ENCODE measurements at places on chromosomes 5 and 9. TPM values are rescaled to one million over a fixed set of nuclear protein-coding genes. Genes with fewer than 3 reads are reported as not detected.

Gene MYMK
- total RNA-seq: not detected

Gene DMGDH
- not detected for total RNA-seq

Gene TMEM252
- not detected for total RNA-seq

Gene SPATA31A3
- not detected for total RNA-seq

Gene PRUNE2
- not detected for total RNA-seq

Gene TMEM174
- not detected for total RNA-seq

- H3K27me3 ChIP-seq: no peaks in the 10 kb centered on the region
- no peak overlapping the region for H3K4me3 ChIP-seq
- no peak overlapping the region for H3K27ac ChIP-seq
- no peaks in the 10 kb centered on the region for H3K36me3 ChIP-seq
Measured at GRCh38 chr5:173529861-173530260, 86.6 kb downstream of the BOD1 start.

GRCh38 chr9:18269561-18269960, 204.4 kb upstream of the ADAMTSL1 start:
- peaks cover 20% of the 10 kb centered on the region for H3K4me1 ChIP-seq
- no peaks in the 10 kb centered on the region for H3K36me3 ChIP-seq
- no peak overlapping the region for H3K27ac ChIP-seq
- DNase-seq: no peak
- no peaks in the 10 kb centered on the region for H3K27me3 ChIP-seq

DNA sequence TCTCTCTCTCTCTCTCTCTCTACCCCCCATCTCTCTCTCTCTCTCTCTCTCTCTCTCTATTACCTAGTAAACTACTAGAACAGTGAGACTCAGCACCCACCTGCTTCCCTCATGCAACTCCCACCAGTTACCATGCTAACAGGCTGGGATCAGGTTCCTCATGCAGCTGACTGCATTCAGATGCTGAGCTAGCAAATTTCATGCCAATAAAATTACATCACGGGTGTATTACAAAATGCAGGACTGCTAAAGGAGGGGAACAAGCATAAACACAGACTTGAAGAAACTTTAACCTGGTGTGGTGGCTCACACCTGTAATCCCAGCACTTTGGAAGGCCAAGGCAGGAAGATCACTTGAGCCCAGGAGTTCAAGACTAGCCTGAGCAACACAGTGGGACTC, 76.0 kb downstream of the CEMIP2 start:
- no peaks in the 10 kb centered on the region for H3K27me3 ChIP-seq

DNA sequence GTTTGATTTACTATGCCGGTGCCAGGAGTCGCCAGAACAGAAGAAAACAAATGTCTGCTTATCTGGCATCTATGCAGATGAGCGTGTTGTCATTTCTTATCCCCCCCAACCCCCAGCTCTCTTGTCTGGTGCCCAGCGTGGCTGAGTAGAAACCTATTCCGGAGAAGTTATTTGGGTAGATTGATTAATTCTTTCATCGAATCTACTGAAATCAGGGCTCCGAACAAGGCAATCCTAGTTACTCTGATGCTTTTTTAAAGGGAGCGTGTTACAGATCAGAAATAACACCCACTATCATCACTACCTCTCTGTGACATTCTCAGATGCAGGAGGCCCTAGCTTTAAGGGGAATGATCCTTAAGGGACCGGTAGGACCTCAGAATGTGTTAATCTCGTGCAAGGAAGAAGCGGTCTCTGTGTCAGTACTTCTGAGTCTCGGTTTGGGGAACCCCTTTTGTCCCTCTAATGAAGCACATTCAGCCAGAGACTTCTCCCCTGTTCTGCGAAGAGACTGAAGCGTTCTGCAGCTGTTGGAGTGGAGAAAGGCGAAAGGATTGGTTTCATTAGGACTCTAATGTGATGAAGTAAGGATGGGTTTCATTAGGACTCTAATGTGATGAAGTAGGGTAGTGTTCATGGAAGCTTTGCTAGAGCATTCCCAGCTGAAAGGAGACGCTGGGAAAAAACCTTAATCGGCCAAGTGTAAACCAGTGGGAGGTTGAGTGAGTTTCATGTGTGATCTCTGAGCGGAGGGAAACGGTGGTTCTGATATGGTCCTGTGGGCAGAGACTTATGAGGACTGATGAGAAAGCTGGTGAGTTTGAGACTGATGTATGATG, 1.5 kb downstream of the PIP5K1B start:
- no peaks in the 10 kb centered on the region for H3K36me3 ChIP-seq
- peaks cover 4% of the 10 kb centered on the region for H3K4me1 ChIP-seq
- H3K4me3 ChIP-seq: no peak overlapping the region
- no peak for DNase-seq
- no peak overlapping the region for H3K27ac ChIP-seq
- H3K27me3 ChIP-seq: peaks cover 72% of the 10 kb centered on the region

DNA sequence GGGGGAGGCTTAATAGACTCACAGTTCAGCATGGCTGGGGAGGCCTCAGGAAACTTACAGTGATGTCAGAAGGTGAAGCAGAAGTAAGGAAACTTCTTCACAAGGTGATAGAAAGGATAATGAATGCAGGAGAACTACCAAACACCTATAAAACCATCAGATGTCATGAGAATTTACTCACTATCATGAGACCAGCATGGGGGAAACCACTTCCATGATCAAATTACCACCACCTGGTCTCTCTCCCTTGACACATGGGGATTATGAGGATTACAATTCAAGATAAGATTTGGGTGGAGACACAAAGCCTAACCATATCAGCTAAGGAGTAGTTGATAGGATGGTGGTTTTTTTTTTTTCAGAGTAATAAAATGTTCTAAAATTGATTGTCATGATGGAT, 201.8 kb downstream of the CDH12 start:
- no peaks in the 10 kb centered on the region for H3K27me3 ChIP-seq
- H3K4me3 ChIP-seq: no peak overlapping the region
- DNase-seq: no peak
- H3K36me3 ChIP-seq: no peaks in the 10 kb centered on the region

- no peak for DNase-seq
- H3K27me3 ChIP-seq: no peaks in the 10 kb centered on the region
- H3K4me3 ChIP-seq: no peak overlapping the region
- no peaks in the 10 kb centered on the region for H3K4me1 ChIP-seq
Measured at GRCh38 chr9:119284587-119285337, 84.5 kb downstream of the BRINP1 start.

GRCh38 chr9:81314490-81314889, 374.9 kb downstream of the TLE1 start:
- H3K27me3 ChIP-seq: no peaks in the 10 kb centered on the region
- no peak for DNase-seq
- H3K27ac ChIP-seq: no peak overlapping the region
- peaks cover 14% of the 10 kb centered on the region for H3K4me1 ChIP-seq
- no peak overlapping the region for H3K4me3 ChIP-seq

- no peak overlapping the region for H3K4me3 ChIP-seq
- H3K36me3 ChIP-seq: no peaks in the 10 kb centered on the region
- no peaks in the 10 kb centered on the region for H3K4me1 ChIP-seq
- H3K27ac ChIP-seq: no peak overlapping the region
- H3K27me3 ChIP-seq: no peaks in the 10 kb centered on the region
- DNase-seq: no peak
Measured at GRCh38 chr5:151310932-151311331, 7.4 kb upstream of the SLC36A3 start.

DNA sequence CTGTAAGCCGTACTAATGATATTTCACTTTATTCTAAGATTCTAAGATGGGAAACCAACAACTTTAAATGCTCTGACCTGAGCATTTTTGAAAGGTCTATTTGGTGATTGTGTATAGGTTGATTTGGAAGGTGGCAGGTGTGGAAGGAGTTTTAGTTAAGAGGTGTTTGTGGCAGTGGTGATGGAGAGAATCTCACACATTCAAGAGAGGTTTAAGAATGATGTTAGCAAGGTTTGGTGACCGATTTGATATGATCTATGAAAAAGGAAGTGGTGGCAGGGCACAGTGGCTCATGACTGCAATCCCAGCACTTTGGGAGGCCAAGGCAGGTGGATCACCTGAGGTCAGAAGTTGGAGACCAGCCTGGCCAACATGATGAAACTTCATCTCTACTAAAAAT, 319.2 kb upstream of the CD180 start:
- H3K36me3 ChIP-seq: no peaks in the 10 kb centered on the region
- no peak overlapping the region for H3K4me3 ChIP-seq
- H3K27me3 ChIP-seq: no peaks in the 10 kb centered on the region
- no peaks in the 10 kb centered on the region for H3K4me1 ChIP-seq

GRCh38 chr9:129383019-129383560, 205.0 kb upstream of the IER5L start:
- peak overlapping the region; percentile 70 for H3K27ac ChIP-seq
- DNase-seq: peak; percentile 79
- H3K36me3 ChIP-seq: no peaks in the 10 kb centered on the region
- peaks cover 8% of the 10 kb centered on the region for H3K4me1 ChIP-seq
- H3K4me3 ChIP-seq: peak overlapping the region; percentile 73
- H3K27me3 ChIP-seq: no peaks in the 10 kb centered on the region

- DNase-seq: peak; percentile 51
- H3K36me3 ChIP-seq: no peaks in the 10 kb centered on the region
Measured at GRCh38 chr5:42811591-42812446, at the start of gene SELENOP. Gene SELENOP, minus strand, starts transcription at chr5:42811892. Its CDS starts 3,539 bp downstream, at chr5:42808353.

GRCh38 chr5:3843706-3844105, 248.1 kb downstream of the IRX1 start:
- H3K27ac ChIP-seq: no peak overlapping the region
- no peaks in the 10 kb centered on the region for H3K4me1 ChIP-seq
- DNase-seq: no peak
- H3K27me3 ChIP-seq: no peaks in the 10 kb centered on the region
- no peak overlapping the region for H3K4me3 ChIP-seq

GRCh38 chr5:40240111-40240510, 439.6 kb upstream of the PTGER4 start:
- no peaks in the 10 kb centered on the region for H3K36me3 ChIP-seq
- no peak overlapping the region for H3K27ac ChIP-seq
- H3K27me3 ChIP-seq: no peaks in the 10 kb centered on the region
- peak; percentile 40 for DNase-seq

GRCh38 chr9:92600462-92601261, 64.9 kb upstream of the ECM2 start:
- no peak overlapping the region for H3K4me3 ChIP-seq

GRCh38 chr9:96665789-96666188, 10.7 kb upstream of the PRXL2C start:
- no peak for DNase-seq
- no peak overlapping the region for H3K4me3 ChIP-seq
- no peak overlapping the region for H3K27ac ChIP-seq
- no peaks in the 10 kb centered on the region for H3K36me3 ChIP-seq

DNA sequence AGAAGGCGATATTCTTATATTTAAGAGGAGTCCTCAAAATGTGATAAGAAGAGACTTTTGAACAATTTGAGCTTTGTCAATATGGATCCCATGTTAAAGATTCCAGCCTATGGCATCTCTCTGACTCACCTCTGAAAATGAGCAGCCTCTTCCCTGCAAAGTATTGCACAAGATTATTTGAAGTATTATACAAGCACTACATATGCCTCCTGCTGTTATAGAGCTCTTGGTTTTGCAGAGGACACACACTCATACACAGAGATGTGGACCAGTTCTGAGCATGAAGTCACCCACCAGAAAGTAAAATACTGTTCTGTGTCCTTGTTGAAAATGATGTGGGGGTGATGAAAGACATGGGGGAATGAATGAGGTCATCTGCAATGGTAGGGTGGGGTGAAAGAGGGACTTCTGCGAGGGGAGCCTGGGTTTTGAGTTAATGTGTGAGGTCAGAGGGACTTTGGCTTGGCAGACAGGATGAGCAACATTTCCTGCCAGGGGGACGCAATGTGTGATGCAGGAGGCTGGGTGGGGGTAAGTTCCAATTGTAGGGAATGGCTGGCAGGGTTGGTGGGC, 25.8 kb downstream of the FBXL7 start:
- H3K4me3 ChIP-seq: no peak overlapping the region
- H3K27ac ChIP-seq: no peak overlapping the region
- H3K27me3 ChIP-seq: no peaks in the 10 kb centered on the region

DNA sequence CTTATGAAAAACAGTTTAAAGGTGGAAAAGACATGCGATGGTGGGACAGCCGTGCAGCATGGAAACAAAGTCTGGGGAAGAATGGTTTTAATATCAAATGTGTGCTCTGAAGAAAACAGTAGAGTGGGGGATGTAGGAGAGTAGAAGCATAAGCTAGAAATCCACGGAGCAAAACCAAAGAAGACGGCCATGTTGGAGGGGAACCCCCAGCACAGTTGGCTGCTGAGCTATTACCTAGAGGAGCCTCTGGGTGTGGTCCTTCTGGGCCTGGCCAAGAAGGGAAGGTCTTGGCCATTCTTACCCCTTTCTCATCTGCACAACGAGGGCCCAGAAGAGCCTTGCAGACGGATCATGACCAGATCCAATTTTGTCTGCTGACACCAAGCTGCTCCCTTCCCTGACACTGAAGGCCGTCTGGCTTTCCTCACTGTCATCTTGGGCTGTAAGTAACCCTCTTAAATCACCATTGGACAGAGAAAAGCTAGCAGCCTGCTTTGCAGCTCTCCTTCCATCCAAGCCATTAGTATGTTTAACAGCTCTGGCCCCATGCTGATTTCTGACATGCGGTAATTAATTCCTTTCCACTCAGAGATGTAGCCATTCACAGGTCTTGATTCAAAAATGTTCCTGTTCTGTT, 189.5 kb downstream of the SEC61B start:
- H3K4me3 ChIP-seq: no peak overlapping the region
- H3K36me3 ChIP-seq: no peaks in the 10 kb centered on the region
- no peaks in the 10 kb centered on the region for H3K27me3 ChIP-seq
- H3K27ac ChIP-seq: no peak overlapping the region

- no peaks in the 10 kb centered on the region for H3K27me3 ChIP-seq
- H3K36me3 ChIP-seq: no peaks in the 10 kb centered on the region
- H3K4me3 ChIP-seq: no peak overlapping the region
- H3K4me1 ChIP-seq: peaks cover 28% of the 10 kb centered on the region
- H3K27ac ChIP-seq: no peak overlapping the region
Measured at GRCh38 chr5:38751103-38751502, 94.7 kb upstream of the OSMR start.

DNA sequence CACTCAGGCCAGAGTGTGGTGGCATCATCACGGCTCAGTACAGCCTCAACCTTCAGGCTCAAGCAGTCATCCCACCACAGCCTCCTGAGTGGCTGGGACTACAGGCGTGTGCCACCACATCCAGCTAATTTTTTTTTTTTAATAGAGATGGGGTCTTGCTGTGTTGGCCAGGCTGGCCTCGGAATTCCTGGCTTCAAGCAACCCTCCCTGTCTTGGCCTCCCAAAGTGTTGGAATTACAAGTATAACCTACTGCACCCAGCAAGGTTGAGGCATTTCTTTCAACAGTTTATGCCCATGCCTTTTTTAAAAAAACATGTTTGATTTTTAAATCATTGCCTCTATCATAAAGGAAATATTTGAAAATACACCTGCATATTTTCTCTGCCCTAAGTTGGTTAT, 2.8 kb downstream of the RARS1 start:
- no peak overlapping the region for H3K4me3 ChIP-seq
- no peaks in the 10 kb centered on the region for H3K27me3 ChIP-seq
- no peak for DNase-seq
- H3K27ac ChIP-seq: no peak overlapping the region

Measured in PC-3 (cell line).